ENCODE measurements at places on chromosomes 4 and X. TPM values are rescaled to one million over a fixed set of nuclear protein-coding genes. Genes with fewer than 3 reads are reported as not detected.

- DNase-seq: peak; percentile 80
Measured at GRCh38 chr4:82515705-82516104, 46.1 kb downstream of the TMEM150C start.

- DNase-seq: peak; percentile 10
Measured at GRCh38 chr4:158428242-158428641, 93.4 kb upstream of the RXFP1 start.

DNA sequence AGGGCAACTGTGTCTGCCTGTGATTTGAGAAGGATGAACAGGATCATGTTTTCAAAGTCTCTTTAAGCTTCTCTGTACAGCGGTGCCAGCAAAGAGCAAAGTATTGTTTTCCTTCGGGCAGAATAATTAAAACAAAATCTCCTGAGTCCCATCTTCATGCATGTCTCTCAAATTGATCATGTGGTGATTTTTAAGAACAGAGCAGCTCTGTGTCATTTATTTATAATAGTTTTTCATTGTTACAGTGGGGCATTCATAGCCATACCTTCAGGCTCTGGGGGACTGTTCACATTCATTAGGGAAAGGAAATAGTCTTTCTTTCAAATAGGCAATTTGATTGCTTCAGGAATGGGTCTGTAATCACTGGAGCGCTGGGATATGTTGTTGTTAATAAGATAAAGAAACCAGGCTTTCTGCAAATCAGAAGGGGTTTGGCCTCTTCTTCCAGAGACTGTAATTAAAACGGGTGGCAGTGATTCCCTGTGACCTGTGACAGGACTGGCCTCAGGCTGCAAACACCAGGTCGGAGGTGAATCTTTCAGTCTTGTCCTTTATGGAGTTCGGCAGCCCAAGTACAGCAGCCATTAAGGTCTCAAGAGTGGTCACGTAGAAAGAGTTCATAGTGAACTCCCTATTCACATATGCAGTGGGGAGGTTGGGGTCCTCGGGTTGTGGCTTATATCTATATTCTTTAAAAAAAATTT lies 29.3 kb upstream of the CBR4 start:
- DNase-seq: no peak

GRCh38 chrX:45517090-45517973 lies 316.7 kb upstream of the DIPK2B start:
- peak; percentile 77 for DNase-seq

GRCh38 chr4:6183740-6184139 lies 16.6 kb downstream of the JAKMIP1 start:
- no peak for DNase-seq

DNA sequence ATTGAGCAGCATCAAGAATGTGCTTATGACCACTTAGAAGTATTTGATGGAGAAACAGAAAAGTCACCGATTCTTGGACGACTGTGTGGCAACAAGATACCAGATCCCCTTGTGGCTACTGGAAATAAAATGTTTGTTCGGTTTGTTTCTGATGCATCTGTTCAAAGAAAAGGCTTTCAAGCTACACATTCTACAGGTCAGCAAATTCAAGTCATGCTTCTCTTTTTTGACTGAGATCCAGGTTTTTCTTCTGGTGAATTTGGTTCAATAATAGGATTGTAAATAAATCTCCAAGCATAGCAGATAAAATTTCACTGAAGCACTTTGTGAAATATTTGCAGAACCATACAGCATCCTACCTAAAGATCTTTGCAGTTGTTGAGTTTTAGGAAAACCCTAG lies 218.1 kb downstream of the TLL1 start:
- no peak for DNase-seq

- no peak for DNase-seq
Measured at GRCh38 chr4:24772061-24772705, 23.2 kb upstream of the SOD3 start.

GRCh38 chr4:42638993-42639392 lies 17.9 kb downstream of the ATP8A1 start:
- DNase-seq: no peak

DNA sequence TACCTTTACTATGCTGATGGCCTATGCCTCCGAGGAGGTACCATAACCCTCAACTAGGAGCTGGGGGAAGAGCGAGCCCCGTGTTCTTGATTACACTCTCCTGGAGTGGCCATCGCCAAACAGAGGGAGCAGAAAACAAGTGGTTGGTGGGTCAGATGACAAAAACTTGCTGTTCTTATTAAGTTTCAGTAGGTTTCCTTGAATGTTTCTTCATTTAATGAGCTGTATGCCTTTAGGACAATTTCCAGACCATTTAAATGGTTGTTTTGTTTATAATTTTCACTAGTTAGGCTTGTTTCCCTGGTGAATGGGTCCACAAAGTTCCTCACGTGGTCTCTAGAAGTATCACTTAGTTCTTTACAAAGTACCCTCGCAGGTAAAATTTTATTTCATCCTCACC lies 4.7 kb downstream of the PYURF start:
- no peak for DNase-seq

DNA sequence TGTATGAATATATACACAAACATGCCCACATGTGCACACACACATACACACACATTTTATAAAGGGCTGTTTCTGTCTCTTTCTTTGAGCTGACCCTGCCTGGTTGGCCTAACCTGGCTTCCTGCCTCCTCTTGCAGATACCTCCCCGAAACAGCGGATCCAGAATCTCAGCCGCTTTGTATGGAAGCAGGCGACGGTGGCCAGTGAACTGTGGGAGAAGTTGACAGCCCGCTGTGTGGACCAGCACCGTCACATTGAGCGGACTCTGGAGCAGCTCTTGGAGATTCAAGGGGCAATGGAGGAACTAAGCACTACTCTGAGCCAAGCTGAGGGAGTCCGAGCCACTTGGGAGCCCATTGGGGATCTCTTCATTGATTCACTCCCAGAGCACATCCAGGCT lies 21.9 kb downstream of the DRP2 start:
- DNase-seq: no peak

DNA sequence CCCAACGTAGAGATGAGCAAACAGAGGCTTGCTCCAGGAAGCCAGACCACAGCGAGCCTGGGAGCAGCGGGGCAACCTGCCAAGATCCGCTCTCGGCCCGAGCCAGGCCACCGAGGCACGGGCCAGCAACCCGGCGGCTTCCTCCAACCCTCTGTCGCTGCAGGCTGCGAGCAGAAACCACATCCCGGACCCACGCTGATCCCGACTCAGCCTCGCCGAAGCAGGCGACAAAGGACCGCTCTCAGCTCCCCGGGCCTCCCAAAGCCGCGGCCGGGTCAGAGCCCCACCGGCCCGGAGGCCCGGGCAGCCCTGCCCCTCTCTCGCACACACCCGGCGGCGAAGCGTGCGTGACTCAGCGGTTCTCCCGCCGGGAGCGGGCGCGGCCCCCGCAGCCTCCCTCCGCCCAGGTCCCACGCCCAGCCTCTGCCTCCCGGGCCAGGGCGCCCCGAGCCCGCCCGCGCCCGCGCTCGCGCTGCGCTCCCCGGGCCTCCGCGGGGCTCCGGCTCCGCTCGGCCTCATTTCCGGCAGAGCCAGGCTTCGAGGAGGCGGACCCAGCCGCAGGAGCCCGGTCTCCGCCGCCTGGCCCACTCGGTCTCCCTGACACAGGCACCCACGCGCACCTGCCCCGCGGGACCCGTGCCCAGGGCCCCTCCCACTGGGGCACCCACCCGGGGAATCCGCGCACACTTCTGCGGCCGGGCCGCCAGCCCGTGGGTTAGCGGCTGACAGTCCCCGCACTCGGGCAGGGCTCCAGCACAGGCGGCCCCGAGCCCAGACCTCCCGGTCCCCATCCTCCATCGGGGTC lies 1.7 kb downstream of the PPP2R2C start:
- peak; percentile 70 for DNase-seq

The JADE1 gene
- 27.4 TPM for total RNA-seq

The IL21 gene
- not detected for total RNA-seq

The RADX gene
- 4.2 TPM for total RNA-seq

The KLHL13 gene
- 7.8 TPM for total RNA-seq

Measured in HT1080 (cell line).